Airway epithelial cell (primary cell): ENCODE measurements at places on chromosomes 16 and 17. TPM values are rescaled to one million over a fixed set of nuclear protein-coding genes. Genes with fewer than 3 reads are reported as not detected.

Gene CCL4
- total RNA-seq = not detected in 2 replicates

Gene CCL17
- total RNA-seq = not detected in 2 replicates

Gene PPL
- total RNA-seq = 222 and 252 TPM in 2 replicates

Gene RAMP2
- total RNA-seq = 0.49 TPM in 1 of 2 replicates, not detected in the other

Gene ARL5C
- total RNA-seq = not detected in 2 replicates

Gene MFAP4
- total RNA-seq = not detected in 2 replicates

Gene KLHDC4
- 17.7 and 26.0 TPM in 2 replicates for total RNA-seq

Gene TBC1D3G
- total RNA-seq = not detected in 2 replicates

Gene MGRN1
- total RNA-seq = 17.9 and 23.7 TPM in 2 replicates

Gene XPO6
- total RNA-seq = 98.2 and 118 TPM in 2 replicates

Gene CMTM1
- total RNA-seq = 0.35 TPM in 1 of 2 replicates, not detected in the other

Gene HEATR9
- not detected in 2 replicates for total RNA-seq

Gene ABCC11
- total RNA-seq = 0.19 and 0.21 TPM in 2 replicates

Gene GRAP
- total RNA-seq = 0.05 and 0.07 TPM in 2 replicates

Gene MPHOSPH6
- total RNA-seq = 46.7 and 53.2 TPM in 2 replicates

Gene LDHD
- total RNA-seq = 0.14 and 0.56 TPM in 2 replicates

Gene ATAD5
- 4.7 and 5.1 TPM in 2 replicates for total RNA-seq

Gene C1QTNF1
- 0.46 and 0.99 TPM in 2 replicates for total RNA-seq

Gene TBC1D3L
- 2.4 and 4.2 TPM in 2 replicates for total RNA-seq

Gene PYDC1
- not detected in 2 replicates for total RNA-seq

Gene PERCC1
- not detected in 2 replicates for total RNA-seq

Gene MYO15B
- 0.07 and 0.65 TPM in 2 replicates for total RNA-seq

Gene ORC6
- 16.1 and 20.7 TPM in 2 replicates for total RNA-seq

Gene SHISA9
- total RNA-seq = not detected in 2 replicates

Gene HSPB9
- total RNA-seq = not detected in 2 replicates

Gene OTOP2
- 0.42 and 0.79 TPM in 2 replicates for total RNA-seq

Gene MT1G
- 1.1 TPM in 1 of 2 replicates, not detected in the other for total RNA-seq

Gene NXPH3
- 0.21 and 0.23 TPM in 2 replicates for total RNA-seq

Gene ANKFN1
- 0.05 and 0.07 TPM in 2 replicates for total RNA-seq
